ENCODE measurements at places on chromosomes 2 and 18.

- DNase-seq = no peak
Measured at GRCh38 chr2:221389904-221390303, 182.2 kb downstream of the EPHA4 start.

- DNase-seq = no peak
Measured at GRCh38 chr2:151020411-151020810, 241.3 kb downstream of the RBM43 start.

DNA sequence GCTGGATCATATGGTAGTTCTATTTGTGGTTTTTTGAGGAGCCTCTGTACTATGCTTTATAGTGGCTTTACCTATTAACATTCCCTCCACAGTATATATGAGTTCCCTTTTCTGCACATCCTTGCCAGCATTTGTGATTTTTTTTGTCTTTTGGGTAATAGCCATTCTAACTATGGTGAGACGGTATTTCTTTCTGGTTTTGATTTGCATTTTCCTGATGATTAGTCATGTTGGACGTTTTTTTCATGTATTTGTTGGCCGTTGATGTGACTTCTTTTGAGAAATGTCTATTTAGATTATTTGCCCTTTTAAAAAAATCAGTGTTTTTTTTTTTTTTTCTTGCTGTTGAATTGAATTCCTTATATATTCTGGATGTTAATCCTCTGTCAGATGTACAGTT lies 31.1 kb downstream of the ACTR3 start:
- no peak for DNase-seq

GRCh38 chr2:39854771-39855170 lies 75.7 kb upstream of the THUMPD2 start:
- DNase-seq = no peak

DNA sequence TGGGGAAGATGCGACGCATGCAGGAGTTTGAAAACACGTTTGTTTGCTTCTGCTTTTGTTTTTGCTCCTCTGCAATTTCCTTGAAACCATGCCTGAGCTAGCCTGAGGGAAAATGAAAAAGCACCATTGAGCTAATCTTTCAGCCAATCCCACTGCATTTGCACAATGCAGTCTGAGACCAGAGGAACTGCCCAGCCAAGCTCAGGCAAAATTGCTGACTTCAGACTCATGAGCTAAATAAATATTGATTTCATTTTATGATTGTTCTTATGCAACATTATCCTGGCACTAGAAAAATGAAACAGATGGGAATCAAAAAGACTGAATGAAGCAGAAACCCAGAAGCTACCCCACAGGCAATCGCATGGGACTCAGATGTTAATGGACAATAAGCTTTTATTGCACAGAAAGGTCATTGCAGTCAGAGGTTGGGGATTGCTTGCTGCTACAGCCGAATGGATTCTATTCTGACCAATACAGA lies 37.0 kb downstream of the TPRKB start:
- DNase-seq = no peak

DNA sequence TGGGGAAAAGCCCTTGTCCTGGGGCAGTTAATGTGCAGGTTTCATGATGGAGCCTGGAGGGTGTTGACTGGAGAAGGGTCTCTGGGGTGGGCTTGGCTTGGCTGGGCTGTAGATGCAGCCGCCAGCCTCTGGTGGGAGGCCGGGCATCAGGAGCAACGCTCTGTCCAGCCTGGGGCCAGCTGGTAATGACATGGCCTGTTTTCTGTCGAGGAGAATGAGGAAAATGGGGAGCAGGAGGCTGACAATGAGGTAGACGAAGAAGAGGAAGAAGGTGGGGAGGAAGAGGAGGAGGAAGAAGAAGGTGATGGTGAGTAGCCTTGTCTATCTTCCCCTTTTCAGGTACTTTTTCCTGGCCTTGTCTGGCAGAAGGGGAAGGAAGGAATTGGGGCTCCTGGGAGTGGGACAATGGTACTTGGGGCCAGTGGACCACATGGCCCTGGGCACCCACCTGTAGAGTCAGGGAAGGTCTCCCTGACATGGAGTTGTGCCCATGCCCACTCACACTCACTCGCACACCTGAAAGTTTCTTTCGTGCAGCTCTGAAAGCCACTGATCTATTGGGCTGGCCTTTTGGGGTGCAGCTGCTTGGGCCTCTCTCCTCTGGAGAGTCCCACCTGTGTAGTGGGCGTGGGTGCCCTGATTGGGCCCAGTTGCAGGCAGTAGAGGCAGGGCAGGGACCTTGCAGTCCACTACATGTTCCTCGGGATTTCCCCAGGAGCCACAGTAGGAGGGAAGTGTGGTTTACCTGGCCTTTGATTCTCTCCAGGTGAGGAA lies 3.5 kb downstream of the PTMA start:
- no peak for DNase-seq

DNA sequence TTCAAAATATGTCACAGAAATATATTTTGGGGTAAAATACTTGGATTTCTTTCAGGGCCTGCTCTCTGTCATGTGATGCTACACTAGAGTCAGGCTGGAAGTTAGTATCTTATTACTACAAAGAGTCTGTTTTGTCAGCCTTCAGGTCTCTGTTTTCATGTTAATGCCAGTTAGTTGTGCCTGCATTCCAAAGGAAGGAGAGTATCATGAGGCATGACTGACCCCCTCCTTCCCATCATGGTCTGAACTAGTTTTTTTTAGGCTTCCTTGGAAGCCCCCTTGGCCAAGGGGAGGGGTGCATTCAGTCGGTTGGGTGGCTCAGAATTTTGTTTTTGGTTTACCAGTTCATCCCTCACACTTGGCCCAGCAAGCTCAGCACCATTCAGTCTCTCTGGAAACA lies 318.0 kb downstream of the ALK start:
- no peak for DNase-seq

DNA sequence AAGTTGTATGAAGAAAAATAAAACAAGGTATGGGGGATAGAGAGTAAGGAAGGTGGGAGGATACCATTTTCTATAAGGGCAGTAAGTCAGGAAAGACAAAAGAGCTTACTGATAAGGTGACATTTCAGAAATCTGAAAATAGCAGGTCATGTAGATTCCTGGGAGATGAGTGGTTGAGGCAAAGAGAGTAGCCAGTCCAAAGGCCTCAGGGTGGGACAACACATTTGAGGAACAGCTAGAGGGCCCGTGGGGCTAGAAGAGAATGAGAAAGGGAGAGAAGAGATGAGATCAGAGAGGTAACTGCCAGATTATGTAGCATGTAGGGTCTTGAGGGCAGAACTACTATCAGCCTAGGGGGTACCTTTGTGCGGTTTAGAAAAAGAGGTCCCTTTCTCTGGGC lies 2.9 kb downstream of the CLHC1 start:
- DNase-seq = no peak

- no peak for DNase-seq
Measured at GRCh38 chr2:240131941-240132650, 4.0 kb downstream of the COPS9 start.

- DNase-seq = no peak
Measured at GRCh38 chr2:221629468-221629867, 57.4 kb upstream of the EPHA4 start.

DNA sequence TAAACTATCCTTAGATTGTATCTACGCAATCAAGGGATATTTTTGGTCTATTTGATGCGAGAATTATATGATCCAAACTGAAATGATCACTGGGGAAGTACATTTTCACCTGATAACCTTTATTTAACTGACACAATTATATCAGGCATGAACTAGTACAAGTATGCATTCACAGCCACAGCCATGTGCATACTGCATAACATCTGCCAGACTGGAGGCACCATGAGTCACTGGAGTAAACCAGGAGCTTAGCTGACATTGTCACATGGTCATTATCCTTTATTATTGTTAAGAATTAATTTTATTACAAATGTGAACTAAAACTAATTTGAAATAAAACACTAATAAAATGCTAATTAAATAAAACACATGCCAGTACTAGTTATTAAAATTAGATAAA lies 1127.1 kb downstream of the DPP10 start:
- DNase-seq = no peak

DNA sequence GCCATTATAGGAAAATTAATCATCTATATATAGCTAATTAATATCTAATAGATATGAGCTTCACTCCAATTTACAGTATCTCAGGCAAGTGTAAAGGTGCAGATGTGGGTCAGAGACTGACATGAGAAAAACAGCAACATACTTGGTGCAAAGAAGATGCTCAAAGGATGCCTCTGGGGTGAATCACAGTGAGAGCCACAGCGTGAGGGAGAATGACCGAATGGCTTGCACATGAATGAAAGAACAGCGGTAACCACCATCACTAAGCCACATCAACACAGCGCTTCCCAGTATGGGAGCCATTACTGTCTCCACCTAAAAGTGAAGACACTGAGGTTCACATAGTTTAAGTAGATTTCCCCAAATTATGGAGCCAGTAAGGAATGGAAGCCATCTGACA lies 423.4 kb upstream of the ID2 start:
- no peak for DNase-seq

GRCh38 chr2:209253544-209253943 lies 170.3 kb upstream of the MAP2 start:
- no peak for DNase-seq

DNA sequence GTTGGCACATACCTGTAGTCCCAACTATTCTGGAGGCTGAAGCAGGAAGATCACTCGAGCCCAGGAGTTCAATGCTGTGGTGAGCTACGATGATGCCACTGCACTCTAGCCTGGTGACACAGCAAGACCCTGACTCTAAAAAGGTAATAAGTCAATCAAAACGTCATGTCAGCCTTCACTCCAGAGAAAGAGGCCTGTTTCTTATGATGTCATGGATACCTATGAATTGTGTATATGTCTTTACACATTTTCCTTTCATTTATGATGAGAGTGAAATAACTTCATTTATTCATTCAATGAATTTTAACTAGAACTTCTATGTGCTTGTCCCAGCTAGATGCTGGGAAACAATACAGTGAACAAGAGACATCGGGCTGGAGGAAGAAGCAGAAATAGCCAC lies 25.0 kb upstream of the ID2 start:
- no peak for DNase-seq

DNA sequence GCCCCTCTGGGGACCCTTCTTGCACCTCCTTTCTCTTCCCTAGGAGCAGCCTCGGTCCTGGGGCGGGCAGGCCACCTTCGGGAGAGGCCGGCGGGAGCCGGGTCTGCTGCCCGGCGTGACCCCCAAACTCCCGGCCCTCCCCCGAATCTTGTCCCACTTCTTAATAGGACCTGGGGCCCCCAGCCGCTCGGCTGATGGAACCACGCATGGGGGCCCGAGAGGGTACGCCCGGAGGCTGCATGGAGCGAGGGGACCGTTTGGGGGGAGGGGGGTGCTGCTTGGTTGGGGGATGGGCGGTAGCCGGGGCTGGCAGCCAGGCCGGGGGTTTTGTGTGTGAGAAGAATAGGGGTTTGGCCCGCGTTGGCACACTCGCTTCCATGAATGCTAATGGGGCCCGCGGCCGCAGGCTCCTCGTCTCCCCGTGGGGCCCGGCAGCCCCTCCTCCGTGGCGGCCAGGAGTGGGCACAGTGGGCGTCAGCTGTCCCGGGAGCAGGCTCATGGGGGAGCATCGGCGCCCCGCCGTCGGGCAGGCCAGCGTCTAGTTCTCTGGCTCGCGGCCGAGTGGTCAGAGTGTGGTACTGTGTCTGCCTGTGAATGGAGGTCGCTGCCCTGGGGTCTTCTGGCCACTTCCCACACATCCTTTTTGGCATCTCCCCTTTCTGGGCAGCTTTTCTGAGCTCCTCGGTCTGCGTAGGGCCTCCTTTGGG lies 1.0 kb downstream of the GAREM2 start:
- no peak for DNase-seq

DNA sequence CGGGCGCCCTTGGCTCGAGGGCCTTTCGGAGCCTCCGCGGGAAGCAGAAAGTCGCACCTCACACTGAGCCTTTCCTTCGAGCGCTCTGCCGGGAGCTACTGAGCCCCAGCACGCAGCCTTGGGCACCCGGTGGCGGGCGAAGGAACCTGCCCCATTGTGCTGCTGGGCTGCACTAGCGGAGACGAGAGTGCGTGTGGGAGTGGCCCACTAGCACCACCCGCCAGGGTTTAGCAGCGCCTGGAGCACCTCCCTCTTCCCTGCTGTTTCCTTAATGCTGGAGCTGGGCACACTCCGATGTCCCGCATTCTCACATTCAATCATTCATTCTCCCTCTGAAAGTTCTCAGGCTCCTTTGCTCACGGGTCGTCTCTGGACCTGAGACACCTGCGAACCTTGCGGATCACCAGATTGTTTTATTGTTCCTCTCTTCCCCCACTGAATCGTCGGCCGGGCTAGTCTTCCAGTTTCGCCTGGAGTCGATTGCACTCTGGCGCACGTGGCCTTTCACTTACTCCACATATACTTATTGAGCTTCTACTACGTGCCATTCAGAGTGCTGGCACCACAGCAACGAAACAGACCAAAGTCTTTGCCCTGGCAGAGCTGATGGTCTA lies 8.5 kb upstream of the PAX3 start:
- no peak for DNase-seq

DNA sequence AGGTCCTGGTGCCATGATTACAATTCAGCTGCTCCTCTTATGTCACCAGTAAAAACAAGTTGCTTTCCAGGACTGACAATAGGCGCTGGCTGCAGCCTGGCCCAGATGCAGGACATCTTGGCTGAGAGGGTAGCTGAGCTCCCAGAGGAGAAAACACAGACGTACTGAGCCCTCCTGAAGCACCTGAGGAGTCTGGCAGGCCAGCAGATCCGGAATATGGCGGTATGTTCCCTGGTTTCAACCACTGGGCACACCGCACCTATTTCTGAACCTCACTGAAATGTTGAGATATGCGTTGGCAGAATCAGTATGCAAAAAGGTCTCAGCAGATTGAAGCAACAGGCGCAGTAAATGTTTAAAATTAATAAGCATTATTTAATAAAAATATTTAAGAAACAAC lies 73.1 kb upstream of the BZW1 start:
- DNase-seq = no peak

DNA sequence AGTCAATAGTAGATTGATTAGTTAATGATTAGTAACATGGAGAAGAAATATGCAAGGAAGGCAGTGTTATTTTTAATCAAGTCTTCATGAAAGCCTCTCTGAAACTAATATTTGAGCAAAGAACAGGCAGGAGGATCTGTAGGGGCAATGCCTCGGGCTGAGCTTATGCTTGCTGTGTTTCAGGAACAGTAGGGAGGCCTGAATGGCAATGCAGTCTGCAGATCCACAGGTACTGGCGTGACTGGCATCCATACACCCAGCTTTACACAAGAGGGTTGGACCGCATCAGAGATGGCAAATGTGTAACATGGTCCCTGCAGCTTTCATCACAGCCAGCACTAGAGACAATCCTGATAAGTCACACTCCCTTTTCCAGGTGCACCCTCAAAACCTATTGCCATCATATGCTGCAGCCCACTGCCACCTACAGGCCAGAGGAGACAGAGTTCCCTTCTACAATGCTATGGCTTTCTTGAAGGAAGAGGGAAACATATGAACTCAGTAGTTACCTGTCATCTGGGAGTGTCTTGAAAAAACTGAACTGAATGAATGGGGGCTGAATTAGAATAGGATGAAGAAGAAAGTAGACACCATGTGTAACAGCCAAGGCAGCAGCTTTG lies 582.4 kb upstream of the RAB6C start:
- DNase-seq = peak; percentile 29

All from NCI-H526 treated with DMSO at 0.1 percent for 48 hours (cell line).